Ecto neural progenitor cell (in vitro differentiated cells): ENCODE measurements at places on chromosomes 13 and 19.

DNA sequence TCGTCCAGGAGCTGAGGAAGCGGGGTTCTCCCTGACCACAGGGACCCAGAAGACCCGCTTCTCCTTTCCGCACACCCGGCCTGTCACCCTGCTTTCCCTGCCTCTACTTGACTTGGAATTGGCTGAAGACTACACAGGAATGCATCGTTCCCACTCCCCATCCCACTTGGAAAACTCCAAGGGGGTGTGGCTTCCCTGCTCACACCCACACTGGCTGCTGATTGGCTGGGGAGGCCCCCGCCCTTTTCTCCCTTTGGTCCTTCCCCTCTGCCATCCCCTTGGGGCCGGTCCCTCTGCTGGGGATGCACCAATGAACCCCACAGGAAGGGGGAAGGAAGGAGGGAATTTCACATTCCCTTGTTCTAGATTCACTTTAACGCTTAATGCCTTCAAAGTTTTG lies 18.9 kb downstream of the VASP start:
- DNase-seq = peak; percentile 81

- no peak for DNase-seq
Measured at GRCh38 chr13:38905081-38905480, 85.5 kb downstream of the STOML3 start.

- DNase-seq = no peak
Measured at GRCh38 chr13:36518707-36519106, 86.4 kb downstream of the CCNA1 start.

DNA sequence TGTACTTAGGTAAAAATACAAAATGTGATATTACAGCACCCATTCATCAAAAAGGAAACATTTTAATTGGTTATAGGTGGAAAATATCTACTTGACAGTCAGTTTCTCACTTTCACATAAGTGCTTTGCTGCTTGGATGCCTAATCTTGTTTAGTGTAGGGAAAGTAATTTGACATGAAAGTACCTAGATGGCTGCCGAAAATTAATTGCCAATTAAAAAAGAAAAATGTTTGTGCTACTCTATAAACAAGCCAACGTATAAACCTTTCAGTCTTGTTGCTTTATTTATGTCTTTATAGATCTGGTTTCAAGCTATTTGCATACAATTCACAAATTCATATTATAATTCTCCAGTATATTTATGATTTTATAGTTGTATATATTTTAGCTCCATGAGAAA lies 729.9 kb downstream of the DACH1 start:
- no peak for DNase-seq

DNA sequence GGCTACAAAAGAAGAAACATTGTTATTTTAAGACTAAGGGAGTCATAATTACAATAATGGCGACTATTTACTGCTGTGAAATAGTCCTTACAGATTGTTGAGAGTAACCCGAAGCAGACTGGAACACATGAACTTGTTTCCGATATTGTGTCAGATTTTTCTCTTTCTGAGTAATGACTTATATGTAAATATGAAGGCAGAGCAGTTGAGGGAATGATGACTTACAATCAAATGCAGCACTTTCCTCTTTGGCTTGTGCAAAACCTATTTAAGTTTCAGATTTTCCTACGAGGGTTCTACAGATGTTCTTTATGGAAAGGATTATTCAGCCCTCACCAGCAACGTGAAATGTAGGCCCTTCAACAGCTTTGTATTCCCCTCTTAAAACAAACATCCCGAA lies 198.6 kb downstream of the RGCC start:
- no peak for DNase-seq

DNA sequence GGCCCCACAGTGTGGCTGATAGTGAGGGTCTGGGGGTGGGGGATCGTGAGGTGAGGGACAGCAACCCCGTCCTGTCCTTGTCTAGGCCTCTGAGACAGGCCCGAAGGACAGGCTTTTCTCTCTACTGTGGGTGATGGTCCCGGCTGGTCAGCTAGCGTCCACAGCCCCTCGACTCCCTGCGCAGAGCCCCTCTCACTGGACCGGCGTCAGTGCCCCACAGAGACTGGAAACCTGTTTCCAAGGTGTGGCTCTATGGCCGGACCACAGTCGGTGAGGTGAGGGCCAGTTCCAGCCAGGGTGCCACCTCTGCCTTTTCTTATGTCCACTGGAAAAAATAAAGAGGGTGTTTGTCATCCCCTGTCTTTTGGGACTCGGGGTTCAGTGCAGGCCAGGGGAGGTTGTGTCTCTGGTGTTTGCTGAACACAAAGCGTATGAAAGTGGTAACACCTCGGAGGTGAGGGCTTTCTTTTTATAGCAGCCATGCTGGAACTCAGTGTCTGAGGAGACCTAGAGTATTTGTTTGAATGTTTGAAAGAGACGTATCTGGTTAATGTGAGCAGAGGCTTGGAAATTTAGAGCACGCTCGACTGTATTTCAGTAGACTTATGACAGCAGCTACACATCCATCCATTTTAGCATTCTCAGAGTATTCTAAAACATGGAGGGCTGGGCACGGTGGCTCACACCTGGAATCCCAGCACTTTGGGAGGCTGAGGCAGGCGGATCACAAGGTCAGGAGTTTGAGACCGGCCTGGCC lies 22.8 kb downstream of the ATP11A start:
- no peak for DNase-seq

DNA sequence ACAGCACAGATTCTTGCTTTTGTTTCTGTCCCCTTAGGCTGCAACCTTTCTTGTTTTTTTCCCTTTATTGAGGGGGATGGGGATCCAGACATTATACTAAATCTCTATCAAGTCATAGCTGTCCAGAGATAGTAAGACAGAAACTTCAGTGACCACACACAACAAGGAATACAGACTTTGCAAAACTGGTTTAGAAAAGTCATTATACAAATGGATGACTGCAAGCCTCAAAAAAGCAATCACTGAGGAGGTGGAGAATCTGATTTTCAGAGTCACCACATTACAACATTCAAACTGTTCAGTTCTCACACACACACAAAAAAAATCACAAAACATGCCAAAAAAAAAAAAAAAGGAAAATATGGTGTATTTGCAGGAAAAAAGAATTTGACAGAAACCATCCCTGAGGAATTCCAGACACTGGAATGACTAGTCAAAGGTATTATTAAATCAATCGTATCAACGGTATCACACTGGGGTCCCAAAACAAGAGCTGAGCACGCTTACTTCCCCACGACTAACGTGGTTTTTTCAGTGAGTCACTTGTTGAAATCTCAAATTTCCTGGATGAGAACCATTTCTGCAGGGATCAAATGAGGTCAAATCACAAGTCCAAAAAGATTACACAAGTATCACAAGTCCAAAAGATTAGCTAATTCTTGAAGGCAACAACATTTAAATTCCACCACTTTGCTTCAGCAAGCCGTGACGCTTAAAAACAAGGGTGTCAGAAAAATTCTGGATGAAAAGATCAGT lies 41.2 kb downstream of the USP12 start:
- DNase-seq = no peak

GRCh38 chr13:51152701-51153100 lies 41.6 kb upstream of the C13orf42 start:
- DNase-seq = no peak

GRCh38 chr13:73216381-73216831 lies 157.6 kb downstream of the KLF5 start:
- no peak for DNase-seq

- no peak for DNase-seq
Measured at GRCh38 chr19:590396-590745, 690 bp downstream of the HCN2 start.

GRCh38 chr19:12984143-12984627 lies 11.1 kb upstream of the NFIX start:
- no peak for DNase-seq

DNA sequence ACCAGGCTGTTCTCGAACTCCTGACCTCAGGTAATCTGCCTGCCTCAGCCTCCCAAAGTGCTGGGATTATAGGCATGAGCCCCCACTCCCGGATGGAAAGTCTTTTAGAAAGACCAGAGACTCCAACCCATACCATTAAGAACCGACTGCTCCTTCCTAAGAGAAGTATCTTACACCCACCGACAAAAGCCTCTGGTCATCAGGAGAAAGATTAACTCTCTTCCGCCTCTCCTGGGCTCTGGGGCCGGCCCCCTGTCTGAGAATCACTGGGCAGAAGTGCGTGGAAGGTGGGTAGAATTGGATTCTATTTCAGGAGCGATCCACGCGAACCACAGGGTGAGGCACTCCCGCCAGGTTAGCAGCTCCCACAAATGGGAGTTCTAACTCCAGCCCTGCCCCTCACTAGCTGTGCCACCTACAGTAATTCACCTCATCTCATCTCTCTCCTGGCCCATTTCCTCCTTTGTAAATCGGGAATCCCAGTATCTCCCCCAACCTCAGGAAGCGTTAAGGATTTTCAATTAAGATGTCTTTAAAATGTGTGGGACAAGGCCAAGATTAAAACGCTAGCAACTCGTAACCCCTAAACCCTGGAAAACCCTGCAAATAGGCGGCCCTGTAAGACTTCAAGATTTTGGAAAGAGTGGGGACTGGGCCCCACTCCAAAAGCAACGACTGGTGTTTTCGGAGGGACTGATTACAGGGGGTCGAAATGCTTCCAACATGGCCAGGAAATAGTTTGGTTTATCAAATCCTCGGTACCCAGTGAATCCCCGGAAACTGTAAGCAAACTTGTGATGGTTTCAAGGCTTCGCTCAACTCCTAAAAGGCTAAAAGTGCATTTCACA lies 1.3 kb downstream of the HNRNPL start:
- DNase-seq = no peak

GRCh38 chr13:99980201-99980823 lies 1.3 kb upstream of the ZIC2 start:
- peak; percentile 93 for DNase-seq

- no peak for DNase-seq
Measured at GRCh38 chr19:42942187-42942789, 5.3 kb upstream of the PSG7 start.

DNA sequence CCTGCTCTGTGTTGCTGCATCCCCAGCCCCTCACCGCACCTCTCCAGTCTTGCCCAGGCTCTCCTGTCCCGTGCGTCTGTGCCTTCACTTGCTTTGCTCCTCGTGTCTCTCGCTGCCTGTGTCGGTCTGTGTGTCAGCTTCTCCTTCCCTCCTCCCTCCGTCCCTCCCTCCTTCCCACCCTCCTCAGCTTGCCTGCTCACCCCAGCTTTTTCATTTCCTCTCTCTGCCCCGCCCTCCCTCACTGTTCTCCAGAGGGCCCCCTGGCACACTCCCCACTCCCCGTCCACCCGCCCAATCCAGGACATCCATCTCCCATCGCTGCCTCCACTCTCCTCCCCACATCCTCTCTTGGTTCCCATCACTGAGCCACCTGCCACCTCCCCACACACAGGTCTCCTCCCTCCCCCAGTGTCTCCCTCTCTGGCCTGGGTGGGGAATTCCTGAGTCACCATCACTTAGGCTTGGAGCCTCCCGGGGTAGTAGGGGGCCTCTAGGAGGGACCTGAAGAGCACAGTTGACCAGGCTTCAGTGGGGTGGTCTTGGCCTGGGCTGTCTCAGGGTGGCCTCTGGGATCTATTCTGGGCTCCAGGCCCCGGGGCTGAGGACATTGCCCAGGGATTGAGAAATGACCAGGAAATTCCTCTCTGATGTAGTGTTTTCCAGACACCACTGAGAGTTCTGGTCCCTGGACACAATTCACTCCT lies at the start of gene PTGIR:
Gene PTGIR (minus strand): TSS at position 132 of the 704 bp plus-strand sequence. CDS start 864 bp downstream, outside the sequence.
- no peak for DNase-seq

- DNase-seq = peak; percentile 20
Measured at GRCh38 chr19:41604831-41605230, 22.0 kb downstream of the CEACAM4 start.

DNA sequence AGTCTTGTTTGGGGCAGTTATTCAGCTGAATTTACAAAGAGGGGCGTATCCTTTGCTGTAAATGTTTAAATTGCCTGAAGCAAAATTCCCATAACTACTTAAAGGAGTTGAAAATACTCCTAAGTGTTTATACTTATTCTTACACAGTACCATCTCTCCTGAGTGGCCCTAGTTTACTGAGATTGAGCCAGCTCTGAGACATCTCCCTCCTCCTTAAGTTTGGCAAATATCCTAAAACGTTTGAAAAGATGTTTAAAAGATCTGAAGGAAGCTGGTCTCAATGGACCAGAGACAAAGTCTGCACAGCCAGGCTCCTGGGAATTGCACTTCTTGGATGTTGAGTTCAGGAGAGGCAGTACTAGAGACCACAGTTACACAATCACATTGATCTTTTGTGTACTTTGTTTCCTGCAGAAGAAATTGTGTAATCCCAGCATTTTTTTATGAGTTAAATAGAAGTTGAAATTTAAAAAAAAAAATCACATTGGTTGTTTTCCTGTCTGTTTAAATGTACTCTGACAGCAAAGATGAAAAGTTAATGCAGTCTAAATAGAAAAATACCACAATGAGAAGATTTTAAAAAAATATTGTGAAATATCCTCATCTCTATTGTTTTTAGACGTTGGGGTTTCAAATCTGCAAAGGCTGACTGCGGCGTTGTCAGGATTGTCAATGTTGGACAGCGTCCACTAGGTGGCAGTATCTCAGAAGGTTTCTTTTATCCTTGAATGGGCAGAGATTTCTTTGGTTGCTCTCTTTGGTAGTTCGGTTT lies 20.7 kb downstream of the TNFSF11 start:
- DNase-seq = no peak

- no peak for DNase-seq
Measured at GRCh38 chr13:33958964-33959363, 141.0 kb downstream of the RFC3 start.

- no peak for DNase-seq
Measured at GRCh38 chr19:1970806-1971502, 30.0 kb downstream of the CSNK1G2 start.

- no peak for DNase-seq
Measured at GRCh38 chr19:3692141-3693024, 7.9 kb downstream of the PIP5K1C start.

GRCh38 chr13:76048675-76049375 lies 412.7 kb downstream of the LMO7 start:
- DNase-seq = no peak

DNA sequence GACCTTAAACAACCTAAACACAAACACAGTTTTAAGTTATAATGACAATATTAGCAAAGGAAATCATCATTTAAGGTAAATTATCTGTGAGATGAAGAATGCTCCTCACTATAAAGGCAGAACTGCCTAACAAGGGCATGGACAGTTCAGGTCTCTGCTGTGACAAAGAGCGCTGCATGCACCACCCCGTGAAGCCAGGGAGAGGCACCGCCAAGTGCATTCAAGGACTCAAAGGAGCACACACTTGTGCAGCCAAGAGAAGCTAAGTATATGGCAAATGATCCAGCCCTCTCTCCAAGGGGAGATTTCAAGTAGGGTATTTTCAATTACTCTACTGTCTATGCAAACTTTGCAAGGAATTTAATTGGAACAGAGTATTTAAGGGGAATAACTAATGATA lies 126.0 kb downstream of the RAP2A start:
- DNase-seq = no peak

DNA sequence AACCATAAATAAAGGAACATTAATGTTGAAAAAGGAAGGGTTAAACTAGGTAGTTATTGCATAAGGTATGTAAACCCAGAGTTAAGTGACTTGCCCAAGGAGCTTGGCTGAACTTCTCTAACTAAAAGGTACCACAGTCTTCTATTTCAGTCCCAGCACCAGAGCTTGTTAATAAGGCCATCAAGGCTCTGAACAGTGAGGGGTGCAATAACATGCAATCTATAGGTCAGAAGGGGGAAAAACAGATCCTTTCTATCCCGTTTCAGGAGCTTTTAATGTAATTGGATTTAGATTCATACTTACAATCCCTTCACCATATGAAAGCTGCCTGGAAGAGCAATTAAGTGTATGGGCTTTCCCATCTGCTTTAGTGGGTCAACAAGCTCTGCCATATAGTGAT lies 441.5 kb upstream of the SPRY2 start:
- DNase-seq = no peak
